ENCODE measurements at places on chromosomes 3 and 15.

- DNase-seq: no peak
These were observed 256.9 kb downstream of the PLCL2 start for GRCh38 chr3:17141699-17142098.

- DNase-seq: no peak
These were observed 157.6 kb upstream of the CTDSPL start for GRCh38 chr3:37704064-37704463.

GRCh38 chr15:68578175-68578979 lies 416 bp upstream of the CORO2B start:
- DNase-seq: peak; percentile 56

GRCh38 chr3:159861369-159861987 lies 127.2 kb upstream of the IL12A start:
- DNase-seq: no peak

GRCh38 chr3:51982352-51982837 lies 940 bp upstream of the ACY1 start:
- peak; percentile 41 for DNase-seq

DNA sequence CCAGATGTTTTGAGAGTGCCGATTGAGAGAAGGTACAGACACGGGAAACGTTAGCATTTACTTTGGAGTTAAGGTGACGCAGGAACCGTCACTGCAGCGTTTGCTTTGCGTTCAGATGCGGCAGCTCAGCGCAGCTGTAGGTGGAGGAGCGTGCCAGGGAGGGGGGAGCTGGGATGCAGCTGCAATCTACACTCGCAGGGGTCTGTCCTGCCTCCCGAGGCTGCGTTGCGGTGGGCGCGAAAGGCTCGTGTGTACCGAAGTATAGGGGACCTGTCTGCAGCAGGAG lies 425 bp upstream of the FYTTD1 start:
- peak; percentile 58 for DNase-seq

GRCh38 chr3:43997316-43997715 lies 244.4 kb upstream of the TOPAZ1 start:
- DNase-seq: no peak

- DNase-seq: no peak
These were observed 23.8 kb upstream of the CNBP start for GRCh38 chr3:129207479-129207878.

DNA sequence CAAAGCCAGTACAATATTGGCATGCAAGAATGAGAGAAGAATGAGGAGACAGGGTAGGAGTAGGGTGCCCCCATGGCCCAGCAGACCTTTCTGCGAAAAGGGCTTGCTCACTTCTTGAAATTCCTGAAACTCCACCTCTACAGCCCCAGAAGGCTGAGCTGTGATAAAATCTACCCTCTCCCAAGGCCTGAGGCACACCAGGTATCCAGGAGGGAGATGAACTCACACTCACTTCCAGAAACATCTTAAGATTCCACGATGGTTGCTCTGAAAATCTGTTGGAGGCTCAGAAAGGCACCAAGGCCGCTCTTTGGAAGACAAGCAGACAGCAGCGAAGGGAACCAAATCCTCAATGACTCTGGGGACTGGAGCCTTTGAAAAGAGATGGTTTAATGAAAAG lies 297.5 kb downstream of the UACA start:
- no peak for DNase-seq

DNA sequence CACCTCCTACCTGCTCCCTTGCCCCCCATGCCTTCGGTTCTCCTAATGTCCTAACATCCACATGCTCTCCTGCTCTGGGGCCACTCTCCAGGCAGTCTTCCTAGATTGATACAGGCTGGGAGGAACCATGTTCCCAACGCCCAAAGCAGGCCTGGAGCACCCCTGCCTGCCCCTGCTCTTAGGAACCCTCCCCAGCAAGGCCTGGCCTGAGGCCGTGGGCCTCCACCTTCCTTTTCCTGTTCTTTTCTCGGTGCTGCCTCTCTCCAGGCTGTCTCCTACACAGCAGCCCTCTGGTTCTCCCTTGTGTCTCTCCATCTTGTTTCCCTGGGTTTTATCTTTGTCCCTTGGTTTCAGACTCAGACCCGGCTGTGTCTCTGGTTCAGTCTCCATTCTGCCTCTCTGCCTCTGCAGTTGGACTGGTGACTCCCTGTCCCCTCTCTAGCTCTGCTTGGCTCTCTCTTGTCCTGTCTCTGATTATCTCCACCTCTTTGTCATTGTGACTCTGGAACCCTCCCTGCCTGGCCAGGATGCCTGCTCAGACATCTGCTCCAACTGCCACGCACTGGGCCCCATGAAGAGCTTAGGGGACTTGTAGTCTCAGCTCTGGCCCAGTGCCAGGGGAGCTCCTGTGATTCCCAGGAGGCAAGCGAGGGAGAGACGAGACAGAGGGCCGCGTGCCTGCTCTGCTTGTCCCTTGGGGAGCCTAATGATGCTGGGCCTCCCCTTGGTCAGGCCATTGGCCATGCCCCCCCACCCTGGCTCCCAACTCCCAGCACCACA lies 26.0 kb upstream of the RPL29 start:
- no peak for DNase-seq

DNA sequence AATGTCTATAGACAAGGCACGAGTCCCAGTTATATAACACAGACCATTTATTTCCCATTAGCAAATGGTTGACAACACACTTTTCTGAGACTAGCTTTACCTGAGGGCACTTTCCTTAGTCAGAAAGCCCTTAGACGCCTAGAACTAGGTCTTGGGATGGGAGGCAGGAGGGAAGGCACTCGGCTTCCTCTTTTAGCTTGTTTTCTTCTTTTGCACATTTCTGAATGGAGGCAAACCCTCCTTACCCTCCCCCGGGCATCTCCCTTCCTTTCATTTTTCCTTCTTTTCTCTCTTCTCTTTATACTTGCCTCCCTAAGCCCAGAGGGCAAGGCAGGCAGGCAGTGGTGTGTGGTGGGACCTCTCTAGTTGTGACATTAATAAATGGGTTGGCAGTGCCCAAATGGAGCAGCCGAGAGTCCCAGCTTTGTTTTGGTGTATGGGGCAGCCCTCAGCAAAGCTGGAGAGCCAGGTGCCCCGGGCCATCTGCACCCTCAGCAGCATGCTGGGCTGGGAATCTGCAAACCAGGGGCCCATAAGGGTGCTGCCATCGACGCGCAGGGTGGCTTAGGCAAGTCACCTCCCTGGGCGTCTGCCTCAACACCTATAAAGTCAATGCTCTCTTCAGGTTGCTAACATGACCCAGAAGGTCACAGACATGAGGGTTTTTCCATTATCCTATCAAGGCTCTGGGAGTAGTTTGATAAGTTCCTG lies 21.1 kb upstream of the BCL2L10 start:
- DNase-seq: no peak

GRCh38 chr3:147423537-147423797 lies 14.3 kb downstream of the ZIC1 start:
- DNase-seq: no peak

DNA sequence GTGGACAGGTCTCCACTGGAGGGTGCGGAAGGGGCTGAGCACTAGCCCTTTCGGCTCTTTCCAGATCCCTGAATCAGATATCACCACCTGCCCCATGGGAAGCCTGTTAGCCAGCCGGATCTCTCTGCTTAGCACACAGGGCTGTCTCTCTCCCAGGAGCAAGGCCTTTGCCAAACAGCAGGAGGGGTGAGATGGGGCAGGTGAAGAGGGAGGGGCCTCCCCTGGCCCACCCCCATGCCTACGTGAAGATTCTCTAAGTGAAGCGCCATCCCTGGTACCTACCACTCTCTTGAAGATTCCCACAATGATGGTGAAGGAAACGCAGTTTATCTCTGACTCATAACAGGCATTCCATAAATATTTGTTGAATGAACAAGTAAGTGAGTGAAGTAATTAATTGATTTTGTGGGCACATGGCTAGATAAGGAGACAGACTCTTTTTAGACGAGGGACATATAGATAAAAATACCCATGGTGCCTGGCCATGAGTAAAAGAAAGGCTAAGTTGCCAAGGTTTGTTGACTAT lies 19.6 kb upstream of the HCN4 start:
- DNase-seq: no peak

DNA sequence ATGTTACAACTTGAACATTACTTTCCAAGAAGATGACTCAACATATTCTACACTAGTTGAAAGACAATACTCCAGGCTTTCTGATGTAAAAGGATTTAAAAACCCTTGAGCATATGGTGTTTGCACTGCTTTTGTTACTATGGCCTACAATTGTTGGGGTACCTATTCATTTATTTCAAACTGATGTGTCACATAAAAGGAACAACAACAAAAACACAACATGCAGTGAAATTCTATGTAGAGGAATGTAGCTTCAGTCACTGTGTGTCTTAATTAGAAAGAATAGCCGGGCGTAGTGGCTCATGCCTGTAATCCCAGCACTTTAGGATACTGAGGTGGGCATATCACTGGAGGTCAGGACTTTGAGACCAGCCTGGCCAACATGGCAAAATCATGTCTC lies 1.6 kb downstream of the SPATA16 start:
- no peak for DNase-seq

DNA sequence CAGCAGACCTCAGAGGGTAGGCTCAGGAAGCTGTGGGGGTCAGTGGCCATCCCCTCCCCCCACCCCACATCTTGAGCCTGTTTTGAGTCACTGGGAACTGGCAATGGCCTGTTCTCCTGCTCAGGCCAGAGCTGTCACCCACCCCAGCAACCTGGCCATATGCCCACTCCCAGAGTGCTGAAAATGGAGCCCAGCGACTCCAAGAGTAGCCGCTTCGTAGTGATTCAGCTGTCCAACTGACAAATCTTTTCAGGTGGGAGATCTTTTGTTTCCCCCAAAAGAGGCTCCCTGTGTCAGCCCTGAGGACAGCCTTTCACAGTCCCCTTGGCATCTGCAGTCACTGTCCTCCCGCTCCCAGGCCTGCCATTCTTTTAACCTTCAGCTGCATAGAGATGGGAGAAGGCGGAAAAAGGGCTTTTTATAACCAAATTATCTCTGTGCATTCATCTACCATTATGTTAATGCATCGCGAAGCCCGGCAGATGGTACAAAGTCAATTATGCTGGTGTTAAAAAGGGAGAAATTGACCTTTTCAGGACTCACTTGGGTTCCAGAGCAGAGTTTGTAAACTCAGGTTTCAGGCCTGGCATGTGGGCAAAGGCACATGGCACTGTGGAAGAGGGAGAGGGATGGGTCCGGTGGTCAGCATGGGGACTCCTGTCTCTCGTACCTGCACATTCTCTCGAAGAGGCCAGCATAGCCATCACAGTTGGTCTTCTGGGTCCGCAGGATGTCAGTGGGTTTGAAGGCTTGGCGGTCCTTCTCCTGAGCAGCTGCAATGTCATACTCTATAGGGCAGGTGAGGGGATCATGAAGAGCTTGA lies 32.1 kb downstream of the KY start:
- DNase-seq: no peak

GRCh38 chr3:130425484-130425883 lies 80.0 kb downstream of the COL6A5 start:
- no peak for DNase-seq

DNA sequence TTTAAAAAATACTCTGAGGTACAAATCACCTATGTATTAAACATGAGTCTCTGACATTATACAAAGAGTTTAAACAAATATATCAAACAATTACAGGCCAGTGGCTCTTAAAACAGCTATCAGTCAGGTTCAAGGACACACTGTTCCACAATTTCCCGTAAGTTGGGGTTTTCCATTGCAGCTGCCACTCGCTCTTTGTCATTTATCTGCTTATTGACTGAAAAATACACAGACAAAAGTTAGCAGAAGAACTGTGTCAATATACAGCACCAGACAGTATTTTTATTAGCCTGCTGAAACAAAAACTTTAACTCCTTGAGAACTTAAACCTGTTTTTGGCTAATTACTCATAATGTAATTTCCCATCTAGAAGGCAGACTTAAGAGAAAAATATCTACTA lies 20.8 kb downstream of the CIAO2A start:
- no peak for DNase-seq

DNA sequence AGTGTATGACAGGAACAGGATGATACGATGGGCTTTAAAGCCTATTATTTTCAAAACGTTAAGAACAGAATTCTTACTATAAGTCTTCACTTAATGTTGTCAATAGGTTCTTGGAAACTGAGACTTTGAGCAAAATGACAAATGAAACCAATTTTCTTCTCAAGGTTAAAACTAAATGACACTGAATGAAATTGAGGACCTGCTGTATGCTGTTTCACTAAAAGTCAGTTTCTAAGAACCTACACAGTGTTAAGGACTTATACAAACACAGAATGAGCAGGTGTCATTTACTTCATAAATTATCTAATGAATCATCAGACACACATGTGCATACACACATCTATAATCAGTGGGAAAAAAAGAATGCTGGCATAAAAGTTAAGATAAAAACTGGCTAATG lies 106.9 kb downstream of the RFTN1 start:
- DNase-seq: no peak

- DNase-seq: no peak
These were observed 181.0 kb upstream of the CBLB start for GRCh38 chr3:106049821-106050220.

DNA sequence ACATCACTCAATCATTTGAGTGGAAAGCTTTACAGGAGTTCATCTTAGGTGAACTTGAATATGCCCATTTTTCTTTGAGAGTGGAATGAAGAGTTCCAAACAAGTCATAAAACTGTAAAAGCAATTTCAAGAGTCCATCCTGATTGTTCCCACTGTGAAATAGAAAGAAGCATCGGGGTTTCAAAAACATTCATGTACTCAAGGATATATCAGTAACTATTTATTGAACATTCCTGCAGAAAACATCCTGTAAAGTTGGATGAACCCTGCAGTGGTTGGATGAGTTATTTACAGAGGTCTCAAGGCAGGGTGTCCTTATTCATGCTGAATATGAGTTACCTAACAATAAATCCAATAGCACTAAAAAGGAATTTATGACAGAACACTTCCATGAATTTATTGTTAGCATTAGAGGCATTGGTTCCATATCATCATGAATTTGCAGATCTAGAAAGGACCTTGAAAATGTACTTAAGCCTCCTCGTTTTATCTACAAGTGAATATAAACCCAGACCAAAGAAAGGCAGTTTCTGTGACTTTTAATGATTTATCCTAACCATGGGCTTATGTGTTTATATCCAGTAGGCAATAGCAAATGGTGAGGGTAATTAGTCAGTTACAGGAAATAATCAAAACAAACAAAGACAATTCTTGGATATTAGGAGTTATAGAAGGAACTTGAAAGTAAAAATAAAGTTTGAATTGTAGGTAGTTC lies 361.9 kb upstream of the KCNMB2 start:
- no peak for DNase-seq

DNA sequence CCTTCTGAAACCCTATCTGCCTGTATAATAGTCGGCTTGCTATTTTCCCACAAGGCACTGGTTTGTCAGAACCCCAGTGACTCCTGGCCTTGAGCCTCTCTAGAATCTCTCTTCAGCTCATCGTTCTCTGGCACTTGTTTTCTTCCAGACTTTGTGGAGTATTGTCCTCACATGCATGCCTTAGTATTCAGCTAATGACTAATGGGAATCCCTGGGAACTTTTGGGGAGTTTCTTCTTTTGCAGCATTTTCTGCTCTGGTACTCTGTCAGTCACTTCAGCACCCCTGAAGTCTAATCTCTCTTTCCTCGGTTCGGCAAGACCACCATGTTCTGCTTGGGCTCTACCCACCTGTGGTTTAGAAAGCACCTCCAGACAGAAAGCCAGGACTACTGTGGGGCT lies 35.8 kb upstream of the THRB start:
- no peak for DNase-seq

- no peak for DNase-seq
These were observed 103.2 kb upstream of the PPP2R3A start for GRCh38 chr3:135862361-135862760.
